ENCODE measurements at places on chromosomes 4 and X. TPM values are rescaled to one million over a fixed set of nuclear protein-coding genes. Genes with fewer than 3 reads are reported as not detected.

Gene AREG
- 1.3 TPM for total RNA-seq

Gene TMEM154
- total RNA-seq: 0.98 TPM

Gene RXFP1
- total RNA-seq: not detected

Gene NCAPG
- 0.30 TPM for total RNA-seq

Gene ALPK1
- total RNA-seq: 4.9 TPM

Gene PPEF1
- 0.36 TPM for total RNA-seq

Gene WNK3
- total RNA-seq: 0.15 TPM

Gene PNMA6F
- not detected for total RNA-seq

Gene ADH1A
- total RNA-seq: 0.30 TPM

Gene MSMO1
- 2.9 TPM for total RNA-seq

Gene VCX2
- not detected for total RNA-seq

Gene CXCL3
- 0.40 TPM for total RNA-seq

Gene BTK
- total RNA-seq: 0.81 TPM

Gene NLGN3
- total RNA-seq: 0.16 TPM

Gene SYTL5
- not detected for total RNA-seq

Gene DDIT4L
- 403 TPM for total RNA-seq

Gene PKD2
- total RNA-seq: 2.9 TPM

Gene HMGB3
- total RNA-seq: 89.2 TPM

Gene PABPC1L2B
- not detected for total RNA-seq

Gene IL21
- not detected for total RNA-seq

Gene TCP11X2
- not detected for total RNA-seq

Gene SNX12
- total RNA-seq: 28.0 TPM

All from psoas muscle (tissue), 8 donors.